Right ventricle myocardium inferior (tissue), 1 donor: ENCODE measurements at places on chromosomes 5 and 9. TPM values are rescaled to one million over a fixed set of nuclear protein-coding genes. Genes with fewer than 3 reads are reported as not detected.

Gene ZBTB26
- total RNA-seq, result 4.6 TPM

Gene MCC
- total RNA-seq, result 31.9 TPM

Gene SGCD
- total RNA-seq, result 75.2 TPM

Gene PCDHB15
- 5.8 TPM for total RNA-seq

Gene RANBP3L
- total RNA-seq, result 0.49 TPM

Gene TRPM6
- 0.27 TPM for total RNA-seq

Gene ANGPTL2
- 37.1 TPM for total RNA-seq

Gene TRMT10B
- 3.2 TPM for total RNA-seq

- no peak for DNase-seq
Observed at GRCh38 chr9:134894136-134894860, 13.7 kb downstream of the FCN2 start.

- DNase-seq, result no peak
Observed at GRCh38 chr9:7452378-7452777, 347.2 kb downstream of the DMAC1 start.

GRCh38 chr9:34896112-34896511 lies 62.0 kb upstream of the PHF24 start:
- no peak for DNase-seq

GRCh38 chr5:54774281-54775170 lies 210.9 kb downstream of the ESM1 start:
- DNase-seq, result peak; percentile 88

- DNase-seq, result no peak
Observed at GRCh38 chr9:123390337-123391135, 34.5 kb downstream of the CRB2 start.

GRCh38 chr5:114377946-114378345 lies 16.1 kb downstream of the KCNN2 start:
- DNase-seq, result no peak

- no peak for DNase-seq
Observed at GRCh38 chr5:166367391-166367790, 1924.1 kb upstream of the WWC1 start.

DNA sequence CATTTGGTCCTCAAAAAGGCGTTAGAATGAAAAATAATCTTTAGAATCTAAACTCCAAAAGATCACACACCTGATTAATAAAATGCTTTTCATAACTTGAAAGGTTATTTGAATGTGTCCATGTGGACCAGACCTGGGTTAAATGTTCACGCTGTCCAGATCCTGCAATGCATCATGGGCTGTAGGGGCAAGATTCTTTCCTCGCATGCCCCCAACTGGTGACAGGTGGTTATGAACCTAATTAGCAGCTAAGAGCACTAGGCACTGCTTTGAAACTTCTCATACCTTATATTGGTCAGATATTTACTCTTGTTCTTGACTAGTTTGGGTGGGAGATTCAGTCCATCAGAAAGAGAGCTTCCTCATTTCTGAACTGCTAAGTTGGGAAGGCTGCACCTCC lies 19.3 kb upstream of the PIP5K1B start:
- DNase-seq, result no peak

- peak; percentile 72 for DNase-seq
Observed at GRCh38 chr5:127028822-127029457, 1.4 kb downstream of the MARCHF3 start.

DNA sequence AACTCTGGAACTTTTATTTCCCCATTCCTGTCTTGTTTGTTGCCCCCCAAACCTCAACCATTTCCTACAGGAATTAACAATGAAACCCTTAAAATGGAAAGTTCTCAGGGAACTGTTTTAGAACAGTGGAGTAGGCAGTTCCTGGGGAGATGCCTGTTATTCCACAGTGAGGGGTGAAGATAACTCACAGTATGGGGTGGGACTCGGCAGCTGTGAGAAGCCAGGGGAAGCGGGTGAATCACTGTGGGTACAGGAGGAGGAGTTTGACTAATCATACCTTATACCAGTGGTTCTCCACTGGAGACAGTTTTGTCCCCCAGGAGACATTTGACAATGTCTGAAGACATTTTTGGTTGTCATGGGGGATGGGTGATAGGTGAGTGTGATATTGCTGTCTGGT lies 36.9 kb upstream of the GLRA1 start:
- DNase-seq, result no peak

GRCh38 chr5:175728885-175729828 lies 71.3 kb downstream of the HRH2 start:
- no peak for DNase-seq

- no peak for DNase-seq
Observed at GRCh38 chr5:83718936-83719495, 1.6 kb downstream of the HAPLN1 start.

- no peak for DNase-seq
Observed at GRCh38 chr5:3740546-3741373, 145.1 kb downstream of the IRX1 start.

- no peak for DNase-seq
Observed at GRCh38 chr5:170284231-170284630, 13.3 kb downstream of the LCP2 start.
